Right lung (tissue), 10 donors: ENCODE measurements at places on chromosomes 3 and 15. TPM values are rescaled to one million over a fixed set of nuclear protein-coding genes. Genes with fewer than 3 reads are reported as not detected.

DNA sequence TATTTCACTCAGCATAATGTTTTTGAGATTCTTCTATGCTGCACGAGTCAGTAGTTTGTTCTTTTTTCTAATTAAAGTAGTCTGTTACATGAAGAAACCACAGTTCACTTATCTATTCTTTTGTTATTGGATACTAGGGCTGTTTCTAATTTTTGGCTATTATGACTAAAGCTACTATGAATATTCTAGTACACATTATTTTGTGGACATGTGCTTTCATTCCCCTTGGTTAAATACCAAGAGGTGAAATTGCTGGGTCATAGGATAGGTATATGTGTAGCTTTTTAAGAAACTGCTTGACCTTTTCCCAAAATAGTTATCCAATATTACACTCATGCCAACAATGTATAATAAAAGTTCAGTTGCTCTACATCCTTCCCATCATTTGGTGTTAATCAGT lies 8.9 kb downstream of the PDE8A start:
- DNase-seq, result no peak

The BCHE gene
- polyA plus RNA-seq, result 57.9 TPM

- DNase-seq, result no peak
Observed at GRCh38 chr3:57112206-57112605, 51.7 kb downstream of the SPATA12 start.

DNA sequence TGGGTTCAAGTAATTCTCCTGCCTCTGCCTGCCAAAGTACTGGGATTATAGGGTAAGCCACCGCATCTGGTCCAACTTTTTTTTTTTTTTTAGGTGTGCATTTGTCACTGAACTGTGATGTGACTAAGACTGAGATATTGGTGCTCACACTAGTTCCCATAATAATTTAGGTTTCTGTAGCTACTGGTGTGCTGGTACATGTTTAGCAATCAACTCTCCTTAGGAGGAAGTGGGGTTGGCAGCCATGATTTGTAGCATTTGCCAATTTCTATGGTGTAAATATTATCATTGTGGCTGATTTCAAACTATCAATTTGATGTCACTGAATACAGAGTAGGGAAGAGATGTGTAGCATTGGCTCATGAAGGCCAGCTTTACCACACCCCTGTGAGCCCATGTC lies 372.7 kb downstream of the EDEM1 start:
- DNase-seq, result no peak

DNA sequence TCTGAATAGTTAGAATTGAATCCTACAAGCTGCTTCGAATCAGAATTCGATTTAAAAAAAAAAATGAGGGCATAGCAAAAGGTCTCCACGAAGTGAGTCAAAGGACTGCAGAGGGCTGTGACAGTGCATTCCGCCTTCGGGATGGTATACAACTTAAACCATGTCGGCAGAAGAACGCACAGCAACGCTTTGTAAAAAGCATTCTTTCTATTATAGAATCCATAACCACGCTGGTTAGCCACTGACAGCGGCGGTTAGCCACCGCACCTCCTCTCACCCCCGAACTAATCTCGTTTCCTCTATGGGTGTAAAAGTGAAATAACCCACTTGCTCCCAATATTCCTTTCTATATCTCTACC lies 664 bp upstream of the PIK3CA start:
- no peak for DNase-seq

GRCh38 chr3:101133652-101134051 lies 140.4 kb upstream of the ABI3BP start:
- DNase-seq, result no peak

- no peak for DNase-seq
Observed at GRCh38 chr15:28975766-28976179, 90.0 kb downstream of the APBA2 start.

GRCh38 chr3:125482406-125482805 lies 37.6 kb downstream of the SNX4 start:
- no peak for DNase-seq

GRCh38 chr3:156705761-156706616 lies 31.6 kb downstream of the TIPARP start:
- DNase-seq, result no peak

GRCh38 chr3:176075046-176075445 lies 1122.2 kb downstream of the TBL1XR1 start:
- no peak for DNase-seq

The ZNF860 gene
- polyA plus RNA-seq, result 10.0 TPM

GRCh38 chr3:172221547-172221946 lies 182.2 kb downstream of the FNDC3B start:
- DNase-seq, result no peak
